IPS DF 19.7 (cell line): ENCODE measurements at places on chromosomes 16 and 17.
A peak's percentile ranks its signal among the peaks of the same experiment; 100 is the strongest.

DNA sequence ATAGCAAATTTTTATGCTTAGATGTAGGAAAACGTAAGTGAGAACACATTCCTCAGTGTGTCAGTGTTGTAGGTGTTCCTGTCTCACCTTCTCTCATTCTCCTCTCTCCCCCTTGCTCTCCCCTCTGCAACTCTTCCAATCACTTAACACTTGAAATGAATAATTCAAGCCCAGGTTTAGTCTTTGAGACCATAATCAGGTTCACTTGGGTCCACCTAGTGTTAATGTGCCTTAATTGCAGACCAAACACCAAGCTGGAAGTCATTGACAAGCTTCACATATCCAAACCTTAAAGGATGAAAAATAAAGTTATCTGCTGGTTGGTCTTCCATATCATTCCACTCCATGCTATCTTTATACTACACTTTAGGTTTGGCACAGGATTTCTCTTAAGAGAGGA lies 37.0 kb downstream of the STXBP4 start:
- peak; percentile 40 for DNase-seq

- DNase-seq = no peak
Measured at GRCh38 chr17:15177343-15177742, 87.8 kb downstream of the PMP22 start.

DNA sequence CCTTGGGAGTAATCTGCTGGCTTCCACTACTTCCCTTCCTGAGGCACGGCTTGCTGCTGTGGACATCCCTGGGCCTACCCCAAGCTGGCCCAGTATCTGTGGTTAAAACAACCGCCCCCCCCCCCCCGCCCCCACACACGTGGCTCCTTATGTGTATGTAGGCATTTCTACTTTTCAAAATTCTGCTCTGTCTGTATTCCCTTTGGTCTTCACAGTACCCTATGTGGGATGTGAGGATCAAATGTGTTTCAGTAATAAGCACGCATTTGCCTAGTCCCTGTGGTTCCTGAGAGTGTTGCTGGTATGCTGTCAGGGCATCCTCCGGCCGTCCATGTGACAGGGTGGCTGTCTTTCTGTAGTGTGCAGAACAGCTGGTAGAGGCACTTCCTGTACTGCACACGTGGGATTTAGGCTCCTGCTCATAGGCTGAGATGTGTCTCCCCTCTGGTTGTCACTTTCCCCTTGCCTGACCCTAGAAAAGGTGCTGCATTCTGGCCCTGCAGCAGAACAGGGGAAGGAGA lies 2.2 kb downstream of the NT5M start:
- DNase-seq = no peak

GRCh38 chr16:49282690-49283375 lies 1.2 kb upstream of the CBLN1 start:
- DNase-seq = no peak

GRCh38 chr16:80384862-80385261 lies 155.9 kb upstream of the DYNLRB2 start:
- no peak for DNase-seq

GRCh38 chr17:82065193-82065637 lies 389 bp downstream of the DUS1L start:
- no peak for DNase-seq

DNA sequence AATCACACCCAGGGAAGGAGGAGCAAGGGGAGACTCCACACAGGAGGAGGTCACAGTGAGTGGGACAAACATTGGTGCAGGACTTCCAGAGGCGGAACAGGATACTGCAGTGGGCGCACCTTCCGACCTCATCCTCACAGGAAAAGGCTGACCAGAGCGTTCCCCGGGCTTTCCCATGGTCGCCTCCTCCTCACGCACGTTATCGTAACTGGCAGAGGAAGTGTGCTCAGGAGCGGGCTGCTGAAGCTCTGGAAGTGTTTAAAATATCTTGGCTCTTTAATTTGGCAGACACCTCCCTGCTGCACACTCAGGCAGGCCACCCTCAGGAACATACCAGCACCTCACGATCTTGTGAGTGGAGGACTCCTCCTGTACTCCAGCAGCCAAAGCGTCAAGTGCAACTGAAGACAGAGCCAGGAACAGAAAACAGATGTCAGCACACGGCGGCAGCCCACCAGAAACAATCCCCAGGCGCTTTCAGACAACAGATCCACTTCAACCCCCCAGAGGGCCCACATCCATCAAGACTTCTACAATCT lies 17.5 kb downstream of the FANCA start:
- DNase-seq = no peak

GRCh38 chr17:47698749-47699535 lies 5.0 kb downstream of the TBKBP1 start:
- no peak for DNase-seq
